ENCODE measurements at places on chromosomes 3 and 15.

DNA sequence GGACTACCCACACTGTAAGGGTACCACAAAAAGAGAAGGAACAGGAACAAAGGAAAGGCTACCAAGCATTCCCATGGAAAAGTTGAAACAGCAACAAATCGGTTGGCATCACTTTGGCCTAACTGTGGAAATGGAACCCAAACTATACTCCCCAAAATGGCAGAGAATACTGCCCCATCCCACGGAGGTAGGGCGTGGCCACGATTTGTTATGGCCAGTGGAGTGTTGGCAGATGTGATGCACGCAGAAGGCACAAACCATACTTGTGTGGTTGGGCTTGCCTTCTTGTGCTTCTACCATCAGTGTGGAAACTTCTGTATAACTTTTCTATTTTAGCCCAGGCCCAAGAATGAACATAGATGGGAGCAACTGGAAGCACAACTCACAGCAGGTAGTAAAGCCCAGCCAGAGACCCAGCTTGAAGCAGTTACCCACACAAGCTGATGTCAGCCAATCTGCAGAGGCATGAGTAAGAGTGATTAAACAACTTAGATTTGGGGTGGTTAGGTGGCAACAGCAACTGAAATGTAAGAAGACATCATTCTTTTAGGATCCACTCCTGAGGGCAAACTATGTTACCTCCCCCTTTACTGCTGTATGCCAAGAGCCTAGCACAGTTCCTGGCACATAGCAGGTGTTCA, 64.1 kb downstream of the BTD start:
- DNase-seq: no peak

DNA sequence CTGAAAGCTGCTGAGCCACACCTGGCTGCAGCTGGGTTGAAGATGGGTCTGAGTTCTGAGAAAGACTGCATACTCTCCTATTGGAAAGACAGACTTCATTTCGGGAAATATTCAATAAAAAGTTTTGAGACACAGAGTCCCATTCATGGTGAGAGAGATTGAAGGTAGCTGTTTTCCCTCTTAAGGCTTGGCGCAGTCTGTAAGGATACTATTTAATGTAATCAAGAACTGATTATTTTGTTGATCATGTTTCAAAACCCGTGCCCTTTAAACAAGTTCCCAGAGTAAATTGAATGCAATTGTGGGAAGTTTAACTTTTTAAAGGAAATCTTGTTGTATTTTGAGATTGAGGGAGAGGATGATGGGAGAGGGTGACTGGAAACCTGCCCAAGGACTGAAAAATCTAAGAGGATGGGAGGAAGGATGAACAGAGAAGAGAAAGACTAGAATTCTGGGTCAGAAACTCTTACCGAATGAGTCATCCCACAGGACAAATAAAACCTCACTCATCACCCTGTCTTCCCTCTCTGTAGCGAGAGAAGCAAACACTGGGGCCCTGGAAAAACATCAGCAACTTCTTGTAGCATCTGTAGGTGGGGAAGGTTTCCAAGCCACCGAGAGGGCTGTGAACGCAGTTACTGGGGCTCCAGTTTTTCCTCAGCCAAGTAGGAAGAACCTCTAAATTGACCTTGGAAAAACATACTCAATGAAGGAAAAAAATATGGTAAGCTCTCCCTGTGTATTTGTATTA, 193.2 kb upstream of the TPRG1 start:
- DNase-seq: no peak

GRCh38 chr3:122665881-122666280, 14.8 kb upstream of the PARP14 start:
- no peak for DNase-seq

GRCh38 chr15:66076591-66077319, 176.8 kb downstream of the MEGF11 start:
- peak; percentile 45 for DNase-seq

DNA sequence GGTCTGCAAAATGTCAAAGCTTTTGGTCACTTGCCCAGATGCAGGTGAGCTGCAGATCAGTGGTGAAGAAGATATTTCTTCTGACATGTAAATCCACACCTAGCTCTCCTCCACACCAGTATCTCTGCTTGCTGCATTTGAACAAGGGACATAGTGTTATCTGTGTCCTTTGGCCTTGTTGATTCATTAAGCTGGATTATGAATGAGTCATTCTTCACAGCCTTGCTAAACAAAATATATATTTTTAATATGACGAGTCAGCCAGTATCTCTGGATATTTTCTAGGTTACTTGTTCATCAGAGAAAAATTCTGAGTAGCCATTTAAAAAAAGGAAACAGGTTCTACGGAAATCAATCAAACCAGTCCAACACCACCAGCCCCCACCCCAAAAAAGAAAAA, 190.6 kb upstream of the ADAMTS9 start:
- no peak for DNase-seq
